ENCODE measurements at places on chromosomes 3 and 15.
A peak's percentile ranks its signal among the peaks of the same experiment; 100 is the strongest.

- peak; percentile 80 for DNase-seq
Measured at GRCh38 chr15:74635228-74635627, 19.6 kb downstream of the CLK3 start.

- no peak for DNase-seq
Measured at GRCh38 chr3:69144631-69145245, 22.3 kb upstream of the LMOD3 start.

DNA sequence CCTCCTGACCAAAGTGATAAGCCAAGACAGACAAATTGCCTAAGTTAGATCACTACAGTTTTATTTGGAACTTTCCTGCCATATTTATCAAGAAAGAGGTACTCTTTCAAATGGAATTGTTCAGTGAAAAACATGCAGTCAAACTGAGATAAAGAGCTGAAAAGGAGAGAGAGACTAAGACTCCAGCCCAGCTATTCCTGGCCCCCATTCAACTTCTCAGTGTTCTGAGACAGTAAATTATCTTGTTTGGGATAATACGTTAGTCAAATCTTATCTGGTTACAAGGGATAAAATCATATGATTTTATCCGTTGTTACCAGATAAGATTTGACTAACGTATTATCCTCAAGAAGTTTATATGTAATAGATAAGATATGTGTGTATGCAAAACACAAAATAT is 67.6 kb upstream of the CMC1 start:
- DNase-seq, result no peak

DNA sequence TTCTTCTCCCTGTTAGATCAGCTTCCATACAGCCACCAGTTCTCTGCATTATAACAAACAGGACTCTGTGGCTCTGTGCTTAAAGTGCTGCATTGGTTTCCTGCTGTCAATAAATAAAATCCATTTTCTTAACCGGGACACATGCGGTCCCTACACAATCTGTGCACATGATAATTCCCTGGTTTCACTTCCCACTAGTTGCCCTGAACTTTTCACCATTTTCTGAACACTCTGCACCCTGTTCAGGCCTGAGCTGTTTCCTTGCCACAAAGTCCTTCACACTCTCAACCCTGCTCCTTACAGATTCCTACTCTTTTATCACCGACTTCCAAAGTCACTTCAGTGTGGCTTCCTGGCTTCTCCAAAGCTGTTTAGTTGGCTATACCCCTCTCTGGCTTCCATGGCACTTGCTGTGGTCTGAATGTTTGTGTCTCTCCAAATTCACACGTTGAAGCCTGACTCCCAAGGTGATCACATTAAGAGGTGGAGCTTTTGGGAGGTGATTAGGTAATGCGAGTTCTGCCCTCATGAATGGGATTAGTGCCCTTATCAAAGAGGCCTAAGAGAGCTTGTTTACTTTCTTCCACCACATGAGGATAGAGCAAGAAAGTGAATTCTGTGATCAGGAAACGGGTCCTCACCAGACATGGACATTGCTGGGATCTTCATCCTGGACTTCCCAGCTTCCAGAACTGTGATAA is 233.4 kb downstream of the CHST2 start:
- DNase-seq, result peak; percentile 39

DNA sequence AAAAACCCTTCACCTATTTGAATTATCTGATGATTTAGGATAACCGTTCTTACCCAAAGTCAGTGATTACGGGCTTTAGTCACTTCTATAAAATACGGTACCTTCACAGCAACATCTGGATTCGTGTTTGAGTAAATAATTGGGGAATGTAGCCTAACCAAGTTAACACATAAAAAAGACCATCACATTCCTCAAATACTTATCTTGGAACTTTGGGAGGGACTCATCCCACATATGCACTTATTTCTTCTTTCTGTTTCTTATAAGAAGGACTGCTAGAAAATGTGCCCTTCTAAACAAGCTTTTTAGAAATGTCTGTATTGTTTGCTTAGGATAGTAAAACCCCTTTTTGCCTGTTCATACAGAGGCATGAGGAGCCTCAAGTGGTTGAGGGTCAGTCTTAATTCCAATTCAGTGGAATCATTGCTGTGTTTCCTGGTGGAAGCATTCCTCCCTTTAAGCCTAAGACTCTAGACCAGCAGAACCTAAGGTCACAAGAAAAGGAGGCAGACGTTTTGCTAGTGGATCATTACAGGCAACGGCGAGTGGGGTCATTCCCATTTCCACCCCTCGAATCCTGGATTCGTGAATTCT is 67.5 kb downstream of the TMEM44 start:
- DNase-seq, result no peak

Data from suppressor macrophage treated with lipopolysaccharide for 1 hour (primary cell).